Mammary epithelial cell (primary cell): ENCODE measurements at places on chromosomes 16 and 17.

- DNase-seq = no peak
Observed at GRCh38 chr17:62999736-63000135, 33.7 kb downstream of the TANC2 start.

- no peak for DNase-seq
Observed at GRCh38 chr16:8070506-8070905, 519.8 kb downstream of the TMEM114 start.

- no peak for DNase-seq
Observed at GRCh38 chr17:75498726-75499213, 16.6 kb downstream of the CASKIN2 start.

- peak; percentile 21 for DNase-seq
Observed at GRCh38 chr16:66471716-66472393, 44.8 kb downstream of the BEAN1 start.

- DNase-seq = no peak
Observed at GRCh38 chr17:61280338-61280737, 119.3 kb upstream of the TBX2 start.

- peak; percentile 81 for DNase-seq
Observed at GRCh38 chr17:3890082-3890877, 2.6 kb downstream of the CAMKK1 start.

GRCh38 chr17:56847106-56847505 lies 13.2 kb downstream of the DGKE start:
- no peak for DNase-seq

GRCh38 chr16:56626685-56627084 lies 1.1 kb downstream of the MT1E start:
- DNase-seq = no peak

DNA sequence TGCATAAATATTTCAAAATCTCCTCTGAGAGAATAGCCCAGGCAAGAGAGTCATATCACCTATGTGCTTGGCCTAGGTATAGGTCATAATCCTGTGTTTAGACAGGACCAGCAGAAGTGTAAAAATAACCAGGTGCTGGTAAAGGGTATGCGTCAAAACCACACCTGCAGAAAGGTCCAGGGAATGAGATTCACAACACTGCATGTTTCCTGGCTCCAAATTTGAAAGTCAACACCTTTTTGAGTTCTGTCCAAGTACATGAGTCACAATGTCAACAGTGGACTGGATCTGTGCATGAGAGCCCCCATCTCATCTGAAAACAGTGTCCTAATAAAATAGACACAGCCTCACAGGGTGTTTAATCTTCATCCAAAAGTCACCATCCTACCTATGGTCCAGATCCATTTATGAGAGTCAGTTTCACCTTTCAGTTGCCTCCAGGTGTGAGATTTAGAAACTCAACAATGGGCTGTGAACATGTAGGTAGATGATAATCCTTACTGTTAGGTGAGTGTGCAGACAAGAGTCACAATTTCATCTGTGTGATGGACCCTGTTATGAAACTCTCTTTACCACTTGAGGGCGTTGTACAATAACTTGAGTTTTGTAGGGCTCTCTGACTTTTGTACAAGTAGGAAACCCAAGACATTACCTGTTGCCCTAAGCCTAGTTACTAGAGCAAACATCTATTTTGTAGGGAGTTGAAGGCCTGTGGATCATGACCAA lies 2100.7 kb downstream of the TP53TG3F start:
- no peak for DNase-seq

- DNase-seq = no peak
Observed at GRCh38 chr17:36593656-36594316, 2.1 kb downstream of the DHRS11 start.

GRCh38 chr17:7328840-7329373 lies at the start of gene NEURL4:
TSS of gene NEURL4 (minus strand) at chr17:7329335. CDS start at chr17:7329312, 23 bp downstream.
- DNase-seq = no peak

DNA sequence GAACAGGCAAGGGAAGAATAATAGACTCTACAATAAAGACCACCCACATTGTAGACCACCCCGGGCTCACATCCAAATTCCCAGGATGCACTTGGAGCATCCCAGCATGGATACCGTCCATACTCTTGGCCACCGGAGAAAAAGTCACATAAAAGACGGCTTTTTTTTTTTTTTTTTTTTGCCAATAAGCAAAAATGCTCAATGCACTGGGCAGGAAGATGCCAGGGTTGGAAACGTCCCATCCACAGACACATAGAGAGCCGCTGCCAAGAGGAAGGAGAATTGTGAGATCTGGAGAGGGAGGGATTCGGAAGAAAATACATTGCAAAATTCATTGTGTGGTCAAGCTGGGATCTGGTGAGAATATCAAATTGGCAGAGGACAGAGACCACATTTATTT lies 286.7 kb downstream of the XYLT1 start:
- DNase-seq = no peak

GRCh38 chr16:6615636-6616035 lies 717.0 kb upstream of the RBFOX1 start:
- no peak for DNase-seq

DNA sequence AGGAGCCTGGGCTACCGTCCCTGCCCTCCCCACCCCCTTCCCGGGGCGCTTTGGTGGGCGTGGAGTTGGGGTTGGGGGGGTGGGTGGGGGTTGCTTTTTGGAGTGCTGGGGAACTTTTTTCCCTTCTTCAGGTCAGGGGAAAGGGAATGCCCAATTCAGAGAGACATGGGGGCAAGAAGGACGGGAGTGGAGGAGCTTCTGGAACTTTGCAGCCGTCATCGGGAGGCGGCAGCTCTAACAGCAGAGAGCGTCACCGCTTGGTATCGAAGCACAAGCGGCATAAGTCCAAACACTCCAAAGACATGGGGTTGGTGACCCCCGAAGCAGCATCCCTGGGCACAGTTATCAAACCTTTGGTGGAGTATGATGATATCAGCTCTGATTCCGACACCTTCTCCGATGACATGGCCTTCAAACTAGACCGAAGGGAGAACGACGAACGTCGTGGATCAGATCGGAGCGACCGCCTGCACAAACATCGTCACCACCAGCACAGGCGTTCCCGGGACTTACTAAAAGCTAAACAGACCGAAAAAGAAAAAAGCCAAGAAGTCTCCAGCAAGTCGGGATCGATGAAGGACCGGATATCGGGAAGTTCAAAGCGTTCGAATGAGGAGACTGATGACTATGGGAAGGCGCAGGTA lies 762 bp downstream of the CDK12 start:
- peak; percentile 23 for DNase-seq

DNA sequence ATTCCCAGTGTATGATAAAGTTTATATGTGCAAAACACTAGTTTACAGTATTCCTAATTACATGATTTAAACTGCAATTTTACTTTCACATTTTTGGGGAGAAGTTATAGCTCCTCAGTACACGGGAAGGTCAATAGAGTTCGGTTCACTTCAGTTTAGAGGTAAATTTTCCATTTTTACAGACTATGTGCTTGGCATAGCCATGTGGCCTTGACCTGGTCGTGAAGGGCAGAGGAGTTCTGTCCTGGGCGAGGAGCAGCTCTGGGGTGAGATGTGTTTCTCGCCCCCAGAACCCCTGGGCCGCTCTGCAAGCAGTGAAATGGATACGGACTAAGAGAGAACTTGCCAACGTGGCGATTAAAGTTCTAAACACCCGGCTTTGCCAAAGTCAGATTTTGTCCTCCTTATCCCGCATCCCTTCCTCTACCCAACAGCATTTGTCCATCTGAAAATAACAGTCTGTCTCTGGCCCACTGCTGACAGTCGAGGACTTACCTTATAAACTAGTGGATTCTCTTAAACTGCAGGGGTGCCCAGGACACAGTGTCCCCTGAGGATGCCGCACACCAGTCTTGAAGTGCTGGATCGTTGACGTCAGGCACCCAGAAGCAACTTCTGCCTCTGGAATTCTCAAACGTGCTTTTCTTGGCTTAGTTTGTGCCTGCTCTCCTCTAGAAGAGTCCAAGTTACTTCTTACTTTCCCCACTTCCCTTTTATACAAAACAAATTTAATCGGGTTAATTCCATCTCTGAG lies 1.5 kb upstream of the SIAH1 start:
- no peak for DNase-seq

GRCh38 chr16:21336231-21336630 lies 58.1 kb upstream of the CRYM start:
- peak; percentile 16 for DNase-seq

DNA sequence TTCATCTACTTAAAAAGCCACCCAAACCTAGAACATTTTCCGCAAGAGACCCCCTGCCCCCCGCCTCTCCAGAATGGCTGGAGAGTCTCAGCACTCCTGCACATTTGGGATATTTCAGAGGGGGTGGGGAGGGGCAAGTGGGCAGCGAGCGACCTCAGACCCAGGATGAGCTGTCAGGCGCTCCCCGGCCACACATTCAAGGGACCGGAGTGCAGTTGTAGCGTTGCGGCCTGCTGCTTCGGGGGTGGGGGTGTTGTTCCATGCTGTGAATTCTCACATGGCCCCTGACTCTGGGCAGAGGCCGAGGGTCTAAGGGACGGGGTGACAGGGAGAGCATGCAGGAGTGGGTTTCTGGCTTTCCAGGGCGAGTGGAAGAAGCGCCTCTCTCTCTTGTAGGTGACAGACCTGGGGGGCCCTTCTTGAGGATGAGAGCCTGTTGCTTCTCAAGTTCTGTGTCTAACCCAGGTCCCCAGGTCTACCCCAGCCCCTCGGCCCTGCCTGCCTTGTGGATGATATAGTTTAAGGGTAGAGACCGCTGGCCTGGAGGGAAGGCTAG lies 231.2 kb downstream of the SEC14L1 start:
- no peak for DNase-seq

GRCh38 chr17:19537111-19537510 lies 3.5 kb downstream of the SLC47A1 start:
- DNase-seq = no peak

- no peak for DNase-seq
Observed at GRCh38 chr16:31480851-31481536, 1.9 kb upstream of the SLC5A2 start.

GRCh38 chr16:53081032-53081424 lies 26.2 kb downstream of the CHD9 start:
- DNase-seq = no peak

GRCh38 chr17:47918006-47918405 lies 22.0 kb downstream of the SP2 start:
- no peak for DNase-seq

DNA sequence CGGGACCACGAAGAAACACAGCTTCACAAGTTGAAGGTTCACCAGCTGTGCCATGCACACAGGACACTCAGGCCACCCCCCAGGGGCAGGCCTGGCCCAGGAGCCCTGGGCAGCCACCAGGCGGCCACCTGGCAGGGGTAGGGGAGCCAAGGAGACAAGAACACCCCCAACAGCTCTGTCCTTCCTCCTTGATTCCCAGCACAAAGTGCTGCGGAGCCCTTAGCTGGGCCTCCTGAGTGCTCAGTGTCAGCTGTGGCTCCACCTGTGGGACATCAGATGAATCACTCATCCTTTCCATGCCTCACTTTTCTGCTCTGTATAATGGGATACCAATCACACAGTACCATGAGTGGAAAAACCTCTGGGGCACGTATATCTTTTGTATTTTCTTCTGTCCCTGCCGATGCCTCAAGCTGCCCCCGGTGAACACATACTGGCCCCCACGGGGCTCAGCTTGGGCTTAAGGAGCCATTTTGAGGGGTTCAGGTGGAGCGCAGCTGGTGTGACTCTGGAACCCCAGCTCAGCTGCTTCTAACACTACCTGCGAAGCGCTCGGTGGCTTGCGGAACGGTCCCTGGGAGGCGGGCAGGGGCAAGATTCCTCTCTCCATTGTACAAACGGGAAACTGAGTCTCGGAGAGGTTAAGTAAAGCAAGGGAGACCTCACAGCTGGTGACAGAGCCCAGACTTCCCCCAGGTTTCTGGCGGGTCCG lies 12.0 kb downstream of the GALK1 start:
- DNase-seq = no peak

- no peak for DNase-seq
Observed at GRCh38 chr17:51029568-51030463, 90.9 kb downstream of the SPAG9 start.

- no peak for DNase-seq
Observed at GRCh38 chr16:7716660-7717550, 384.3 kb downstream of the RBFOX1 start.

DNA sequence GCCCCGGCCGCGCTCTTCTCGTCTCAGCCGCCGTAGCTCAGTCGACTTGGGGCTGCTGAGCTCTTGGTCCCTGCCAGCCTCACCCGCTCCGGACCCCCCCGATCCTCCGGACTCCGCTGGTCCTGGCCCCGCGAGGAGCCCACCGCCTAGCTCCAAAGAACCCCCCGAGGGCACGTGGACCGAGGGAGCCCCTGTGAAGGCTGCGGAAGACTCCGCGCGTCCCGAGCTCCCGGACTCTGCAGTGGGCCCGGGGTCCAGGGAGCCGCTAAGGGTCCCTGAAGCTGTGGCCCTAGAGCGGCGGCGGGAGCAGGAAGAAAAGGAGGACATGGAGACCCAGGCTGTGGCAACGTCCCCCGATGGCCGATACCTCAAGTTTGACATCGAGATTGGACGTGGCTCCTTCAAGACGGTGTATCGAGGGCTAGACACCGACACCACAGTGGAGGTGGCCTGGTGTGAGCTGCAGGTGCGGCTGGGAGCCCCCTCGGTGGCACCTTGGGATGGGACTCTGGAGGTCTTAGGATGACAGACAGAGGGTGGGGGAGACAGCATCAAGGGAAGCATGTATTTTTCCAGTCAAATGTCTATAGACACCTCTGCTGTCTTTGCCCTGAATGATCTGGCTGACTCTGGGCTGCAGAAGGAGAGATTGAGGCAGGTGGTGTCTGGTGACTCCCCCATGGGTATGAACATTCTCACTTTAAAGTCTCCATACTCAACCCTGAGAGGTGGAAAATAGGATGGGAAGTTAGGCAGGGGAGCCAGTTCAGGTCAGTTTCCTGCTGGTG lies 635 bp downstream of the WNK4 start:
- no peak for DNase-seq

DNA sequence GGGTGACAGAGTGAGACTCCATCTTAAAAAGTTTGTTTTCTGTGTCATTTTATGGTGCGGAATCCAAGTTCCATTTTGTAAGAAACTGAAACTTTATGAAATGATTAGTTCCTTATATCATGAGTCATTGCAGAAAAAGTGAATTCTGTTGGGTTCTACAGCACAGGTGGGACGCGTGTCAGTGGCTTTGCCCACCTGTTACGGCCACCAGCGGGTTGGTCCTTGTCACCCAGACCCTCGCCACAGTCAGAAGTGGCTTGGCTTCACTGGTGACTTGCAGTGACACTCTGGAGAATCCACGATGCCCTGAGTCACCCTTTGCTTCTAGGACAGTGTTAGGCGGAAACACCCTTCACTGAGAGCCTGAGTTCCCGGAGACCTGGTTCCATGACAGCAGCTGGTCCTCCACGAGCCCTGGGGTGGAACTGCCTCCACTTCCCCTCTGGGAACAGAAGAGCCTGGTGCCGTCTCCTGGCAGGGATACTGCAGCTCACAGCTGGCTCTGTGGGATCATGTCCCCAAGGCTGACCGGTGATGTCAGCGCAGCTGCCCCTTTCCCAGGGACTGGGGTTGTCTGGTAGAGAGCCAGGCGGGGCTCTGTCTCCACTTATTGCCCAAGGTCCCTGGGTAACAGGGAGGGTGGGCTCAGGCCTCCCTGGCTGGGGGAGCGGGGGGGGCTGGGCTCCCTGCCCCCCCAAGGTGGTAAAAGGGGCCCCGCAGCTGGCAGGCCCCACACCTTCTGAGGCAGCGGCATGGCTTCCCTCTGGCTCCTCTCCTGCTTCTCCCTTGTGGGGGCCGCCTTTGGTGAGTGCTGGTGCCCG lies at the start of gene CTRB1:
CTRB1 (plus strand) TSS at position 733 of the 821 bp plus-strand sequence; CDS start at position 753, 20 bp downstream.
- DNase-seq = no peak
